Activated T-helper 1 cell treated with Interleukin-2 at 50 U/mL for 16 hours (primary cell): ENCODE measurements at places on chromosomes 3 and 15.

GRCh38 chr3:133663569-133664313, 2.0 kb upstream of the TOPBP1 start:
- DNase-seq = no peak

DNA sequence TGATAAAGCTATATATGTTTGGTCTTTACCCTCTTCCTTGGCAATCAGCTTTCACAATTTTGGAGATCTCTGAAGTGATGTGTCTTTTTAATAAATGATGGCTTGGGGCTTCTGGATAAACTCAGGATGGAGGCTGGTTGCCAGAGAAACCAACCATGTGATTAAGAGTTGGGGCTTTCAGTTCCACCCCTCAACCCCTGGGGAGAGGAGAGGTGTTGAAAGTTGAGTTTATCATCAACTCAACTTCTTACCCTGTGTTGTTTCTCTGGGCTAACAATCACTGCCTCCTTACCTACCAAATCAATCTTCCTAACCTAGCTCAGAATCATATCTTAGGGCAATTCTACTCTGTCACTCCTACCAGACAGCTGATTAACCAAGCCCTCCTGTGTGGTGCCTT, 735.8 kb downstream of the ZPLD1 start:
- no peak for DNase-seq

DNA sequence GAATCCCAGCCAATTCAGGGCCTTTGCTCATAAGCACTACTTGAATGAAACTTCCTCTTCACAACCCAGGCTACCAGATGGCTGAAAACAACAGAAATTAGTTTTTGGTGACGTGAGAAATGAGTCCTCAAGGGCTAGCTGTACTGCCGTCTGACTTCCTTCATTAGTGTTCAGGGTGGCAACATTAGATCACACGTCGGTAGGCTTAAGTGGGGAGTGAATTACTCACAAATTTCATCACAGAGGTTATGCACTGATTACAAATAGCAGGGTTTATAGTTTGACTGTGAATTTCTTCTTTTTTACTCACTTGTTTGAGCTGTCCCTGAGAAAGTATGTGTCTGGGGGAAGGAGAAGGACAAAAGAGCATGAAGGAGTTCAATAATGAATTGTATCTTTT, 397.2 kb downstream of the GAP43 start:
- no peak for DNase-seq

GRCh38 chr3:186255703-186256331, 106.2 kb downstream of the DGKG start:
- no peak for DNase-seq

GRCh38 chr3:11757441-11757875, 89.2 kb downstream of the TAMM41 start:
- DNase-seq = no peak

DNA sequence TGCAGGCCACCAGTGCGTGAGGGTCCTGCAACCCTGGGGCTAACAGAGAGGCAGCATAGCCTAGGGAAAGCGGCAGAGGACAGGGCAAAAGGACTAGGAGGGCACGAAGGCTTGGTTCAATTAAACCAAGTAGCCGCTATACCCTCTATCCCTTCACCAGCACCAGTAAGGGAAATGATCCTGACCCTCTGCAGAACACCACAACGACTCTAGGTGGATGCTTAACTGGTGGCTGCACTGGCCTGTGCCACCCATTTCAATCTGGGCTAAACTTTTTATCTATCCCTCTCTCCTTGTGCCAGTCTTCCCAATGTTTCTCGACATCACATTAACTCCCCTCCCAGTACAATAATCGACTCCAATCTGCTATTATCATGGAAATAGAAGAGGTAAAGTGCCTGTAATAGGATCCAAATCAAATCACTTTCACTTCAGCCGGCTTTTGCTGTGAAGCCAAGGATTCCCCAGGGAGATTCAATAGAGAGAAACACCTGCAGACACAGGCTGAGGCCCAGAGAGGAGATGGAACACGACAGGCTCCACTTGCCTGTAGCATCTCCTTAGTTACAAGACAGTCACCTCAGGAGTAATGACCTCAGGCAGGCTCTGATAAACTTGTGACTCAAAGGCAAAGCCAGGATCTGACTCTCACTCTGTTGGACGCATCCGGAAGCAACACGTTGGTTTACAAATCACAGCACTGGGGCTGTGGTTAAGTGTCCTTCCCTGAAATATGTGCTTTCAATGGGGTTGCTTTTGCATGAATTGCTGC, 791.6 kb upstream of the ARRDC4 start:
- DNase-seq = no peak

DNA sequence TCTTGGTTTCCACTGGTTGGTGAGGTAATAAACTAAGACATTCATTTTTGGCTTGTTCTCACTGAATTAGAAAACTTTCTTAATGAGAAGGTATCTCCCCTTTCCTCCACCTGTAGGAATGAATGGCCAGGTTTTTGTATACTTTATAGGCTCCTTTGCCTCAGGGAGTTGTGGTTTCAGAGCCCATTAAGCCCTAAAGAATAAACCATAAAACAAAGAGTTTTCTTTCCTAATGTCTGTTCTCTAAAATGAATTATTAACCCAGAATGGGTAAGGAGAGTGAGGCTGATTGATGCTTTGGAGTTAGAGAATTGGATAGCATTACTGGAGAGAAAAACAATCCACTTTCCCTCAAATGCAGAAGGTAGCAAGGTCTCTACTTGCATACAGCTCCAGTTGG, 67.6 kb downstream of the TIGIT start:
- DNase-seq = no peak

DNA sequence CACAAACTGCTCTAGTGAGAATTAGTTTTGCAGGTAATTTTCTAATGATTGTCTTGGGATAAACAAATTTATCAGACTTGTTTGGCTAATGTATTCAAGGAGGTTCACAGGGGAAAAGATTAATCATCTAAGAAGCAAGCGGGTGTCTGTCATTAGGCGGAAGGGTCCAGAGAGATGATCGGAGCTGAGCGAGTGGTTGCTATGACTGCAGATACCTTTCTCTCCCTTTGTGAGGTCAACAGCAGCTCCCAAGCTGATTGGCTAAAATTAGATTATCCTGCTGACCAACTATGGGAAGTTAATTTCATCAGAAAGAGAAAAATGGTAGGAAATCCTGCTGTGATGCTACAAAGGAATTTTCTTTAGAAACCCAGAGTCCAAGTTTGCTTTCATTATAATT, 276.0 kb downstream of the SOX2 start:
- no peak for DNase-seq

DNA sequence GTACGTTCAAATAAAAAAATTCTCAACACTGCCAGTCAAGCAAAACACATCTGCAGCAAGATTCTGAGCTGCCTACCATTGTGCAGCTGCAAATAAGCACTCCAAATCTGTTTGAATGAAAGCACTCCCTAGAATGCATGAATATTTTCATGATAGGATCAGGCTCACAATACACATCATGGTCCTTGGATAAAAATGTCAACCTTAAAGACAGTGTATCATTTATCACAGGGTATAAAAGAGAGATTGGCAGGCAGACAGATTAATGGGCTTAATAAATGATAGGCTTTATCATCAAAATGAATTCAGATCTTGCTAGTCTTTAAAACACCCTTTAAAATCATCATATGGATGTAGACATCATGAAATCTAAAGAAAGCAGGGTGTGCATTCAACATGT, 9.2 kb downstream of the RYR3 start:
- no peak for DNase-seq

DNA sequence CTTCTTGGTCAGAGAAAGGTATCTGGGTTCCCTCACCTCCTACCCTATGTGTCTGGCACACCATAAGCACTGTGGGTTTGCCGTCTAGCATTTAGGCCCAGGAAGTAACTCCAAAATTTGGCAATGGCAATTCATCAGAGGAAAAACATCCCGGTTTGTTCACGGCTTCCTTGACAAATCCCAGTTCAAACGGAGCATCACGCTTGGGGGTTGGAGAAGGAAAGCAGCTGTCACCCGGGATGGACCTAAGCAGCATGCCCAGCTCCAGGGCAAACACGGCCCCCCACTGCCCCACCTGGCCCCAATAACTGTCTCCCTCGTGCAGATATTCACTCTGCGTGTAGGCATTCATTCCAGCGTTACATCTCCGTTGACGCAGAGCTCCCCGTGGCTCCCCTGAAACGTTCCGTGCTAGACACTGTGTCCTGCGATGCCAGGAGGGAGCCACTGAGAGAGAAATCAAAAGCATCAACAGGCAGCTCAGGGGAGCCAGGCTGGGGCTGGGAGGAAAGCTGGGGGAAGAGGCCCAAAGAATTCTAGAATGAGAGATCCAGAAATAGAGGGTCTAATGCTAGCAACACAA, 41.4 kb downstream of the NTRK3 start:
- DNase-seq = no peak

DNA sequence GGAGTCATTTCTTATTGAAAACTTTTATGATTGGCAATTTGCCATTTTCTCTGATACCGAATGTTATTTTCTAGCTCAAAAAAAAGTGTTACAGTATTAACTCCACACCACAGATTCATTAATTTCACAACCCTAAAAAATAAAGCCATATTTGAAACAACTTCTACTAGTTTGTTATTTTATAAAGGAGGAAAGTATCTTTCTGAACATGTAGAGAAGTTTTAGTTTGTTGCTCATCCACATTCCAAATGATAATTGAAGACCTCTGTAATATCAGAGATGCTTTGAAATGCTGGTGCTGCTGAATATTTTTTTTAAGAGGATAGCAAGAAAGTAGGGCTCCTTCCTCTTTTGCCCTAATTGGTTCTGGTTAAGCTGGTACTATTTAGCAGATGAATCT, 1.9 kb downstream of the VGLL3 start:
- no peak for DNase-seq

- no peak for DNase-seq
Observed at GRCh38 chr3:170490828-170491560, 72.3 kb downstream of the CLDN11 start.

DNA sequence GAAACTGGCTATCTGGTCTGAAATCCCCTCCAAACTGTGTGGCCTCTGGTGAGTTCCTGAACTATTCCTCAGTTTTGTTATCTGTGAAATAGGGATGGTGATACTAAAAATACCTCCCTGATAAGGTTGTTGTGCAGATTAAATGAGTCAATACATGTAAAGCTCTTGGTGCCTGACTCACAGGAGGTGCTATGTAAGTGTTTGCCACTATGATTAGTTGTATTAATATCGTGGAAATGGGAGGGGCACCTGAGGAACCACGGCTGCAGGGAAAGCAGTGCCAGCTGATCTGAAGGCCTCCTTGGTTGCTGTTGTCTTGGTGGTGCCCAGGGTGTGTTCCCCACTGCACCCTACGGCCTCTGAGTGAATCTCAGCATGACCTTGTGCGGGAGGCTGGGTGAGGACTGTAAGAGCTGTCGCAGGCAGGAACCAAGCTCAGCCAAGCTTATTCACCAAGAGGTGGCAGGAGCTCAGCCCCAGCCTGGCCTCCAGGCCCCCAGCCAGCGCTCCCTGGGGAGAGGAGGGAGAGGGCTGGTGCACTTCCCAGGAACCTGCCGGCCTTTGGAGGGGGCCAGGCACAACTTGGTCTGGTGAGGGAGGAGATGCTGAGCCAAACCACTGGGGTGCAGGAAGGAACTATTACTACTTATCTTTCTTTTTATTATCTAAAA, 44.8 kb upstream of the CCDC174 start:
- no peak for DNase-seq

GRCh38 chr15:100901296-100901695, 17.9 kb upstream of the LRRK1 start:
- no peak for DNase-seq

GRCh38 chr3:129304146-129304961, 25.7 kb downstream of the HMCES start:
- DNase-seq = no peak

DNA sequence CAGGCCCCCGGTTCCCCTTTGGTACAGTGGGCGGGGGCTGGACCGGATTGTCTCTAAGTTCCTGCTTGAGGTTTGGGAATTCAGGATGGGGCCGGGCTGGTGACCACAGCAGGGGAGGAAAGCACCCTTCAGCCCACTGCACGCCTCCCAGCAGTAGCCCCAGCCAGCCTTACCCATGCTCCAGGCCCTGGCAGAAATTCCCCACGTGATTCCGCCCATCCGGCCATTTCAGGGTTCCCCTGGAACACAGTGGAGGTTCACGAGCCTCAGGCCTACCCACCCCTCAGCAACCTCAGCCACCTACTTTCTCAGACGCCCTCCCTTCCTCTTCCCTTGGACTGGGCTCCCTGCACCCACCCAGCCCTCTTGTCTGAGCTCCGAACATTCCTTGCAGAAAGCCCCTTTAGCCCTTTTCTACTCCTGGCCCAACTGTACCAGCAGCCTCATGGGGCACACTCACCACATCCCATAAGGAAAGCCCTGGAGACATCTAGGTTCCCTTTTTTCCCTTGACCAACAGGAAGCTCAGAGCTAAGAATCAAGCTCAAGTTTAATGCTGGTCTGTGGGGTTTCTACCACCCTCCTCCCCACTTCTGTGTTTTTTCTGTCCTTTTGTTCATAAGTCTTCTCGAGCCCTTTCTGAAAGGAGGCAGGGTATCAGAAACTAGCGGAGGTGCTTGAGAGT, 11.5 kb downstream of the ALS2CL start:
- no peak for DNase-seq

- DNase-seq = no peak
Observed at GRCh38 chr3:2937592-2937991, 172.6 kb downstream of the IL5RA start.

- DNase-seq = no peak
Observed at GRCh38 chr3:66803721-66804695, 194.1 kb upstream of the KBTBD8 start.

GRCh38 chr3:76991165-76991564, 48.7 kb upstream of the ROBO2 start:
- DNase-seq = no peak

DNA sequence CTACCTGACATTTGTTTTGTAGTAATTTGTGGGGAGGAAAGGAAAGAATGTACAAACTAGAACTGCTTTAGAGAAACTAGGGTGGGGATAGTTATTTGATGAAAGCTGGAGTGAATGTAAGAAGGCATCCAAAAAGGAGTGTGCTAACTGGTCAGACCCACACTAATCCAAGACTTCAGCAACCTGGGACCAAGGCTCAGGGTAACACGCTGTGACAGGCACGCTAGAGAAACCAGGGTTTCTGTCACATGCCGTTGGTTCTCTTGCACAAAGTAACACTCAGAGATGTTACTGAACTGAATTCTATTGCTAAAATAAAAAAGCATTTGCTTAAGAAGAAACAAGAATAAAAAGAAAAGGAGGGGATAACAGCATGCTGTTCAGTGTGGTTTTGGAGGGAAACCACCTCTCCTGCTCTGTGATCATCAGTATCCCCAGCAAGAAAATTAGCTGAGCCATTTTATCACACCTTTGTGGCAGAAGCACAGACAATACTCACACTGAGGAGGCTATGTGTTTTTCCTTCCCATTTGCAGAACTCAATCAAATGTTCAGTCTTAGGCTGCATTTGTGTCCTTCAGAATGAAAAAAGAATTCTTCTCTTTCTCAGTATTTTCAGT, 2.8 kb upstream of the CCDC80 start:
- no peak for DNase-seq
